ENCODE measurements at places on chromosomes 2 and 18.

GRCh38 chr2:28219758-28220368, 172.8 kb upstream of the FOSL2 start:
- no peak for DNase-seq

GRCh38 chr2:69779258-69780001, 37.5 kb downstream of the ANXA4 start:
- no peak for DNase-seq

DNA sequence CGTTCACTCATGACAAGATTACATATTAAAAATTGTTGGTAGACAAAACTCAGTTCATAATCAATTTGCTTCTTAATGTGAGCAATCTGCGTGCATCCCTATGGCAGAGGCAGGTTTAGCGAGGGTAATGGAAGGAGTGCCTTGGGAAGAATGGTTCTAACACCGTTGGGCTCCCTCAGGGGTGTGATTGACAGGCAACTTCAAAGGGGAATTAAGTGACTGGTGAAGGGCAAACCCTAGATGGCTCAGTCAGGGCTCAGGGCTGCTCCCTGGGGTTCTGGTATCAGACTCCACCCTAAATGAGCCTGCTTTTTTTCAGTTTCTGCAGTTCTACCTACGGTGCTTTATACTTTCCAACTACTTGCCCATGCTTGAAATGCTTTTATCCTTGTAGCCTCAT, 419.5 kb upstream of the CELF4 start:
- DNase-seq, result no peak

DNA sequence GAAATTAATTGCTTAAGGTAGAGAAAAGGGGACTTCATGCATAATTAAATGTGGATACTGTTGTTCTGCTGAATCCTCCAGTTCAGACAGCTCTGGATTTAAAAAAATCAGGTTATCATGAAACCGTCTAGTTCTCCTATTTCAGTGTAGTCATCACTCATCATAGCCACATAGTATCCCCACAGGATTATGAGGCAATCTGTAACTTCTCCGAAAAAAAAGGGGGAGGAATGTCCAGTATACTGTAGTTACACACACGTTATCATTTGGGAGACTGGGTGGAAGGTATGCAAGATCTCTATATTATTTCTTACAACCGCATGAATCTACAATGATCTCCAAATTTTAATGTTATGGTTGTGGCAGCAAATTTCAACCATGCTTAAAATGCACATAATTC, 114.0 kb downstream of the HIBCH start:
- no peak for DNase-seq

- DNase-seq, result no peak
These were observed 54.7 kb downstream of the INO80D start for GRCh38 chr2:206031162-206031784.

DNA sequence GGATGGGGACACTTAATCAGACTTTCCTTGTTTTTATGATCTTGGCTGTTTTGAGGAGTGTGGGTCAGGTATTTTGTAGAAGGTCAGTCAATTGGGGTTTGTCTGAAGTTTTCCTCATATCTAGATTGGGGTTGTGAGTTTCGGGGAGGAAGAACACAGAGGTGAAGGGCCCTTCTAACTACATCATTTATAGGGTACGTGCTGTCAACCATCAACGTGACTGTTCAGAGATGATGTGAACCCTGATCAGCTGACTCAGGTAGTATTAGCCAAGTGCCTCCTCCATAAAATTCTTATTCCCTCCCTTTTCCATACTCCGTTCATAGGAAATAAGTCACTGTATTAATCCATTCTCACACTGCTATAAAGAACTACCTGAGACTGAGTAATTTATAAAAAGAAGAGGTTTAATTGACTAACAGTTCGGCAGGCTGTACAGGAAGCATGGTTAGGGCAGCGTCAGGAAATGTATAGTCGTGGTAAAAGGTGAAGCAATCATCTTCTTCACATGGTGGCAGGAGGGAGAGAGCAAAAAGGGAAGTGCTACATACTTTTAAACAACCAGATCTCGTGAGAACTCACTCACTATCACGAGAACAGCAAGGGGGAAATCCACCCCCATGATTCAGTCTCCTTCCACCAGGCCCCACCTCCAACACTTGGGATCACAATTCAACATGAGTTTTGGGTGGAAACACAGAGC, 547.1 kb upstream of the LINC00305 start:
- DNase-seq, result no peak

GRCh38 chr2:41998186-41999127, 49.4 kb upstream of the PKDCC start:
- no peak for DNase-seq

DNA sequence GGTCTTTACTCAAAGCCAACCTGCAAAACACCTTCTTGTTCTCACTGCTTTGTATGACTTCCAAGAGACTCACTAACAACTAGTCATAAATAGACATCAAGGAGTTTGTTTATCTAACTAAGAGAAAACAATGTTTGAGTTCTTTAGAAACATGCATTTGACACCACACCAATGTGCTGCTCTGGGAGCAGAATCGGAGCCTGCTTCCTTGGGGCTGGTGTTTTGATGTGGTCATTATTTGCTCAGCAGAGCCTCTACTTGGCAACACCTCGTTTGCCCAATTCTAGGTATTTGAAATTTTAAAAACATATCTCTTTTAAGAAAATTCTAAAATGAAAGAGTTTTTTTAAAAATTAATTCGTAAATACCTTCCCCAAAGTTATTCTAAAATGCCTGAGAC, 167.5 kb downstream of the BCL2 start:
- no peak for DNase-seq

- no peak for DNase-seq
These were observed 50.2 kb downstream of the EHD3 start for GRCh38 chr2:31284107-31284506.

DNA sequence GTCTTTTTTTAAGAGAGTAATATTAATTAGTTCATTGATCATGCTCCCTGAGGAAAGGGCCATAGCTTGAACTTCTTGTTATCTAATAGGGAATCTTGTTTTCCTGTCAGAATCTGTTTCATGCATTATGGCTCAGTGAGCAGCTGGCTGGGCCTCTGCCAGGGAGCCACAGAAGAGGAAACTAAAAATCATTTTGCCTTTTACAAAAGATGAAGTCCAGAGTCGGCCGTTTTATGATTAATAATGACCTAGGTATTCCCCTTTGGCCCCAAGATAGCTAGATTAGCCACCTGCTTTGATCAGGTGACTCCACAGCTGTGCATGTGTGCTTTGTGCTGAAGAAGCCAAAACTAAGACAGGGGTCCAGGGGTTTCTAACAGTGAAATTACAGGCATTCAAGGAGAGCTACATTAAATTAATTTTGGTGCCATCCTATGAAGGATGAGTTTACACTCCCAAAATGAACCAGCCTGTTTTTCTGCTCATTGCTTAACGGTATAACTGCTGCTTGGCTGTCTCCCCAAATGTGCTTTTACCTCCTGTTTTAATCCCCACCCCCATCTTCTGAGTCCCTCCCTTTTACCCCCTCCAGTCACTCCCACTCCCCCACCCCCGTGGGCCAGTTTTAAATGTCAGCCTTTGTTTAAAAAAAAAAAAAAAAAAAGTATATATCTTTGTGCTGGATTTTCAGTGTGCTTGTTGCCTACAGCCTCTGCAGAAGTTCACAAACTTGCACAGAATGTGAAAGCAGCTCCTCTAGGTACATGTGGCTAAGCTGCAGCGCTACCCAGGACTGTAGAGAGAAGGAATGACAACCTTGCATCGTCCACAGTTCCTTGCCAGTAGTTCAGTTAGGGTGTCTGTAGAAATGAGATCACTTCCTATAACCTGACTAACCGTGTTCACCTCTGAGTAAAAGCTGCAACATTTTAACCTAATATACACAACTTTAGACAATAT, 93.1 kb downstream of the CABLES1 start:
- DNase-seq, result no peak

DNA sequence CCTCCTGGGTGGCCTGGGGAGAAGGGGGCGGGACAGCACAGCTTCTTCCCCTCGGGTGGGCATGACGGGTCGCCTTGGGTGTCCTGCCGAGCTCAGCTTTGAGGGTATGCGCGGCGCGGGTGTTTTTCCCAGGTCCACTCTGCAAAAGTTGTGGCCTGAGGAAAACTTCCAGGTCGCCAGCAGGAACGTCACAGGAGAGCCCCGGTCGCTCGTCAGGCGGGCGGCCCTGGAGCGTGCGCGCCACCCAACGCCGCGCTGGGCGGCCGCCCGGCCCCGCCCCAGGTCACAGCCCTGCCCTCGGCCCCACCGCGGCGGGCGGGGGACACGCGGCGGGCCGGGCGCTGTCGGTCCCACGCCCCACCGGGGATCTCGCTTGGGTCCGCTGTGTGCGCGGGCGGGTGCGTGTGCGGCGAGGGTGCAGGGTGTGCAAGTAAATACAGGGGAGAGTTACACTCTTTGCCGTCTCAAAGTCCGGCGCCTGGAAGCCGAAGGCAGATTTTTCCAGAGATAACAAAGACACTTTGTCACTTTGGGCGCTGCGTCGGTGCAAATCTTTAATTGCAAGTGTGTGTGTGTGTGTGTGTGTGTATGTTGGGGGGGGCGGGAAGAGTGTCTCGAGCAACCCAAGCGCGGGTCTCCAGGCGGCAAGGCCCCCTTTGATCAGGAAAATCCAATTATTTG, 616 bp upstream of the SP5 start:
- no peak for DNase-seq

DNA sequence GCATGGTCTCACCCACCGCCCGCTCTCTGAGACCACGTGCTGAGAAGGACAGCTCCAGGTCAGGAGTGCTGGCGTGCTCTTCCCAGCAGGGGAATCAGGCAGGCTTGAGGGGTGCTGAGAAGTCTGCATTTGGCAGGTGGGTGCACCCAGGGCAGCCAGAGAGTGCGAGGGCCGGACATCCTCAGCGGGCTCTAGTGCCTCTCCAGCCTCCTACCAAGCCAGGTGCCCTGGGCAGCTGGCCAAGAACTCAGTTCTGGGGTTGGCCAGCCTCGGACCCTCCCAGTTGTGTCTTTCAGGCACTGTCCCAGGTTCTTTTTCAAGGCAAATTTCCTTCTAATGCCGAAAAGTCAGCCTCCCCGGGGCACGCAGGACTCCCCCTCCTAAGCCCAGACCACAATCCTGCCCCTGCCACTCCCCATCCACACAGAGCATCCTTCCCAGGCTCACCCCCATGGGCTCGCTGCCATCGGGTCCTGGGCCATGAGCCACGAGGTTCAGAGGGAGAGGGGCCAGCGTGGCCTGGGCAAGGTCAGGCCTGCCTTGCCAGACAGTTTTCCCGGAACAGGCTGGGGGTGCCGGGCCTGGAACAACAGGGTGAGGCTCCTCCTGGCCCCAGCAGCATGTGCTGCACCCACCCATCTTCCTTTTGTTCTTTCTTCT, 52.2 kb upstream of the GPC1 start:
- DNase-seq, result no peak

- peak; percentile 13 for DNase-seq
These were observed 114.4 kb upstream of the DTNA start for GRCh38 chr18:34595690-34596089.

DNA sequence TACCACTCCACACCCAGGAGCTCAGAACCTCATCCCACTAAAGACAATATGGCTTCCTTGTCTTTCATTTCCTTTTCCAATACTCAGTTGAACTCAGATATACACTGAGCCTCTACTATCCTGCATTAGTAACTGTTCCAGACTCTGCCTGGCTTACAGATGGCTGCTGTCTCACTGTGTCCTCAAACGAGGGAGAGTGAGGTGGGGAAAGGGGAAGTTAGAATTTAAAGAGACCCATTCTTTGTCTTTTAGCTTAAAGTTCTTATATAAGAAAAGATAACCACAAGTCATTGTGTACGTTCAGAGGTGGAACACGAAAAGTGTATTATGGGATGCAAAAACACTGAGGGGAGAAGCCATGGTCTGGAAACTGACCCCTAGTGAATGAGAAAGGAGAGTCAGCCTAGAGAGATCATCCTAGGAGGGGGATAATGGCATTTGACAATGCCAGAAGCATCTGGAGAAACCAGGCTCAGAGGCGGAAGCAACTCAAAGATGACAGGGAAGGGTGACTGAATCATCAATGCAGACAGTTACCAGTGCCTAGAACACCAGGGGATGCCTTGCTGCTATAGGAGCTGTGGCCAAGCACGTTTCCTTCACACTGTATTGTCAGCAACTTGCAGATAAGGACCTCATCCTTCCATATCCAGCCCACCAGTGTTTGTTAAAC, 170.7 kb downstream of the CYRIA start:
- DNase-seq, result no peak

DNA sequence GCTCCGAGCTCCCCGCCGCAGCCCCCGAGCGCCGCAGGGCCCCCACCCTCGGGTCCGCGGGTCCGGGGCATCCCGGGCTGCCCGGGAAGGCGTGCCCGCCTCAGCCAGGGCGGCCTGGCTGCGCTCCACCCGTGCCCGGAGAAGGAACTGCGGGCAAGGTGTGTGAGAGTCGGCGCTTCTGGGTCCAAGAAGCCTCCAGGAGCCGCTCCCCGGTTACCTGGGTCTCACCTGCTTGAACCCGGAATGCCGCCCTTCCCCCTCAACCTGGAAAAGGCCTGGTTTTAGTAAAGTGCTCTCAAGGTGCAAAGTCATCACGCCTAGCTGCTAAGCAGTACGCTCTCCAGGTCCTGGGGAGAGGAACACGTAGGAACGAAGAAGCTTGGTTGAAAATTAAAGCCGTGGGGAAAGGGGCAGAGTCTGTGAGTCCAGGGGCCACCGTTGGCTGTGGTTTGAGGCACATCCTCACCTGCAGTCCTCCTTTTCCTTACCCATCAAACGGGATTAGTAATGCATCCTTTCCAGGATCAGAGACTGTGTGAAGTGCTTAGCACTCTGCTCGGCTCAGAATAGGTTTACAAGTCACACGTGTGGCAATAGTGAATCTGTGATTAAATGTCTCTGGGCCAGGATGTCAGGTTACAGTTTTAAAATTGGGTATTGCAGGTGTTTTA, 1.2 kb downstream of the ASAP2 start:
- DNase-seq, result peak; percentile 35

GRCh38 chr2:19847486-19847885, 54.3 kb downstream of the TTC32 start:
- no peak for DNase-seq

GRCh38 chr18:74517236-74517630, 17.1 kb upstream of the CNDP1 start:
- DNase-seq, result no peak

DNA sequence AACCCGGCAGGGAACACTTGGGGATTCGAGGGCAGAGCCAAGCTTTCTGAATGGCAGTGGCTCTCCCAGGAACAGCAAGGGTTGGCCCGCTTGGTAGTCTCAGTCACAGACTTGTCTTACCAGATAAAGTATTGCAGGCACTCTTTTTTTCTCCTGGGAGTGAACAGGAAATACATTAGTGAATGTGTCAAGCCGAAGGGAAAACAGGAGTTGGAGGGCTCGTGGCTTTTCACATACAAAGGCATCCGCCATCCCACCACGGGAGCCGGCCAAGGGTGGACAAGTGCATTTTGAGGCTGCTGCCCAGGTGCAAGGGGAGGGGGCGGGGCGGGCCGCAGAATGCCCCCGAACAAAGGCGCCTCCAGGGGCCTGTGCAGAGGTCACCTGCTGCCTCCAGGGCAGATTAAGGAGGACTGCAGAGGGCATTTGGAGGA, 163.3 kb upstream of the SIX3 start:
- no peak for DNase-seq

GRCh38 chr18:75638776-75639471, 211.4 kb upstream of the SMIM21 start:
- DNase-seq, result no peak

- peak; percentile 27 for DNase-seq
These were observed 18.6 kb downstream of the LYPD1 start for GRCh38 chr2:132651115-132652045.
